ENCODE measurements at places on chromosomes 1 and 21.

DNA sequence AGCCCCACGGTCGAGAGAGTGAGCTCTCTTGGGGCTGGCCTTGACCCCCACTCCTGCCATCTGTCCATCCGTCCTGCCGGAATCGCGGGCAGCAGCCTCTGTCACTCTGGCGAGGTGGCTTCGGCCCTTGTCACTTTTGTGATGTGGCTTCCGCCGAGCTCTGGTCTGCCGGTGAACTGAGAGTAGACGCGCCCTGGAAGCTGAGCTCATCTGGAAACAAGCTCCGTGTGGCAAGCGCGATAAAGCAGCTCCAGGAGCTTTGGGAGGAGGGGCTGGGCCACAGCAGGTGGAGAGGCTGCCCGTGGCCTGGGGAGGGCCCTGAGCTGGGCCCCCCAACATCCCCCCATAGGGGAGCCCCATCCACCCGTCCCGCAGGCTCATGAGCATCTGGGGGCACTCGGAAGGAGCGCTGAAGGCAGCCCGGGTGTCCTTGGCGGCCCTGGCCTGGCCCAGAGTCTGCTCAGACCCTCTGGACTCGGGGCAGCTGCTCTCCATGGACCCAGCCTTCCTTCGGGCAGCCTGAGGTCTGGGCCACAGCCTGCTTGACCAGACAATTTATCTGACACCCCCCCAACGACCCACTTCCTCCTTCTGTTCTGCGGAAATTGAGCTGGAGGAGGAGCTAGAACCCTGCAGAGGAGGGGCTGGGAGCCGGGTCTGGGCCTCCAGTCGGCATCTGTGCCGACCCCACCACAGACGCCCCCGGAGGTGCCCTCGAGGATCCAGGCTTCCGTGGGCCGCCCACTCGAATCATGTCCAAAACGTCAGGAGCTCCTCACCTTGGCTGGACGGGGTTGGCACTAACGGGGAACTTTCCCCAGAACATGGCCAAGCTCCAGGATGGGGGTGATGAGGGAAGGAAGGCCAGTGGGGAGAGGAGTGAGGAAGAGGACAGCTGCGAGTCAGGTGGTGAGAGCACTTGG, 59.1 kb downstream of the SLC19A1 start:
- no peak for DNase-seq

DNA sequence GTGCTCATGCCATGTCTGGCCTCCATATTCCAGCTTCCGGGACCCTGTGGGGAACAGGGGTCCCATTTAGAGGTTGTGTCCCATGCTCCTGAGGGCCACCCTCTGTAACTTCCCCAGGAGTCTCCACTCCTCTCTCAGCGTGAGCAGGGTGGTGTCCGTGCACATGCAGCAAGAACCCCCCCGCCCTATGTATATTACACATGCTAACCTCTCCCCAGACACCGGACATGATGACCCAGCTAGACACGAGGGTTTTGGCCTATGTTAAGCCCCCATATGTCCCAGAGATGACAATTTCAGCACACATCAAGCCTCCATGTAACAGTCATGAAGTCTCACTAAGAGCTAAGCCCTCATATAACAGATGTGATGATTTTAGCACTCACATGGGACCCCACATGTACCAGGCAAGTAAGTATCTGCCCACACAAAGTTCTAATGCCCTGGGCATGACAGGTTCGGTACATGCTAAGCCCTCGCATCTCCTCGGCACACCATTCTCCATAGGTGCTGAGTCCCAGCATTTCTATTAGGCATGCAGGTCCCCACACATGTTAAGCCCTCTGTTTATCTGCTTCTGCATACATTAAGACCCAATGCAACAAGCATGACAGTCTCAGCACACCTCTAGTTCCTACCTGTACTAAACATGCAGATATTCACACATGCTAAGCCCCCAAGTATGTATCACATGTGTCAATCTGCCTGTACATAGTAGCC, 7.1 kb downstream of the FHL3 start:
- no peak for DNase-seq

GRCh38 chr1:105000793-105001192, 1251.1 kb downstream of the AMY1C start:
- no peak for DNase-seq

- DNase-seq = no peak
These were observed 16.4 kb downstream of the MPZL1 start for GRCh38 chr1:167738158-167738557.

DNA sequence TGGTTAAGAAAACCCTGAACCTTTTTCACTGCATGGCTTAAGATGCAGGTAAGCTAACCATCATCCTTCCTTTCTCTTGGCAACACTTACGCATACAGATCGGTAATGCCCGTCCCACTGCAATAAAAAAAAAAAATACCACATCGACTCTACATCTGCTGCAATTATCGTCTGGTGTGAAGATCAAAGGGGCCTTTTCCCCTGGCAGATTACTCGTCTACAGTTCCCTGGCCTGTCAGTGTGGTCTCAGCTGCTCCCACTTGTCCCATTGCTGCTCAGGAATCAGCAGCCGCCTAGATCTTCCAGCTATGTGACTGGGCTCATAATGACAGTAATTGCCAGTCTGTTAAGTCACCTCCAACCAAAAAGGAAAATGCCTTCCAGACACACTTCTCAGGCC, 133.1 kb downstream of the SETD4 start:
- no peak for DNase-seq

GRCh38 chr1:50419192-50419906, 3.9 kb downstream of the DMRTA2 start:
- DNase-seq = no peak

- no peak for DNase-seq
These were observed 238.7 kb upstream of the SNX7 start for GRCh38 chr1:98422816-98423215.

DNA sequence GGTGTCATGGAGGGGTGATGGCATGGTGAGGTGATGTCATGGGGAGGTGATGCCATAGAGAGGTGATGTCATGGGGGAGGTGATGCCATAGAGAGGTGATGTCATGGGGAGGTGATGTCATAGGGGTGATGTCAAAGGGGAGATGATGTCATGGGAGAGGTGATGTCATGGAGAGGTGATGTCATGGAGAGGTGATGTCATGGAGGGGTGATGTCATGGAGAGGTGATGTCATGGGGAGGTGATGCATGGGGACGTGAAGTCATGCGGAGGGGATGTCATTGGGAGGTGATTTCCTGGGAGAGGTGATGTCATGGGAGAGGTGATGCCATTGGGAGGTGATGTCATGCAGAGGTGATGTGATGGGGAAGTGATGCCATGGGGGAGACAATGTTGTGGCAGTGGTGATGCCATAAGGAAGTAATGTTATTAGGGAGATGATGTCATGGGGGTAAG, 92.1 kb upstream of the C1orf174 start:
- DNase-seq = no peak

DNA sequence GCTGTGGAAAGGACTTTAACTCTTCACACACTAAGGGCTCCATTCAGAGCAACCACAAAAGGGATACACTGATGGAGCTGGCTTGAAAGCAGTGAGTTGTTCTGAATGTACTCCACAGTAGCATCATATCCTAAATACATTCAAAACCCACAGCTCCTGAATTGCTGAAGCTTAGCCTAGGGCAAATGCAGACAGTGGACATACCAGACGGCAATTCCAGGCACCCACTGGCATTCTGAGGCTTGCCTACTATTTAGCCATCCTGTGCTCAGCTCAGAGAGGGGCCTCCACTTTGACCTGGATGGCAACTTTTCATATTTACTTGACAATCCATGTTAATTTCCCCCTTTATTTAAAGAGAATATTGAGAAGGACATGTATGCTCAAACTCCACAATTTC, 303.5 kb downstream of the NTNG1 start:
- DNase-seq = no peak

GRCh38 chr1:43340559-43340958, 2.9 kb downstream of the MPL start:
- DNase-seq = no peak

GRCh38 chr1:177448652-177449357, 278.0 kb downstream of the BRINP2 start:
- DNase-seq = no peak

DNA sequence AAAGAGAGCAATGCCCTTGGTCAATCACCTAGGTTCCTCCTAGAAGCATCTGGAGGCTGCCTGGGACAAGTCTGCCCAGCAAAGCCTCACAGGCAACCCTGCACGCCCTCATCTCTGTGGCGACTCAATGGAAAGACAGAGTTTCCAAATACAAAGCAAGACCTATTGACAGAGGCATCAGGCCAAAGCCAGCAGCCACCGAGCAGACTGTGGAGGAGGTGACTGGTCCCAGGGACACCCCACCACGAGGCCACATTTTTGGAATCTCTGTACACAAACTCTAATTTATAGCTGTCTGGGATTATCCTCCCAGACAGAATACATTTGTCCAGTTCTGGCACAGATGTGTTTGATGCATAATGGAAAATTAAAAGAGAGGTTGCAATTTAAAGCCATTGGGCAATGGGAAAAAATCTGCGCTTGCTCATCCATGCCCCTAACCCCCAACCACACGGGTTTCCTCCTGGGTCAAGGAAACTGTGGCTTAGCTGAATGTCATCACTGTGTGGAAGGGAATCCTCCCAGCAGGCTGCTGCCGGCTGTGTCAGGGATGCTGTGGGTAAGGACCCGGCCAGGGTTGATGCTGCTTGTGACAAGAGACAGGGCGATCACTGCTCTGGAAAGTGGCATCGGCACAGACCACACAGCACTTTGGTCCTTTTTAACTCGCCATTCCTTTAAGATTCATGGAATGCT, 14.3 kb downstream of the TSPAN2 start:
- no peak for DNase-seq

DNA sequence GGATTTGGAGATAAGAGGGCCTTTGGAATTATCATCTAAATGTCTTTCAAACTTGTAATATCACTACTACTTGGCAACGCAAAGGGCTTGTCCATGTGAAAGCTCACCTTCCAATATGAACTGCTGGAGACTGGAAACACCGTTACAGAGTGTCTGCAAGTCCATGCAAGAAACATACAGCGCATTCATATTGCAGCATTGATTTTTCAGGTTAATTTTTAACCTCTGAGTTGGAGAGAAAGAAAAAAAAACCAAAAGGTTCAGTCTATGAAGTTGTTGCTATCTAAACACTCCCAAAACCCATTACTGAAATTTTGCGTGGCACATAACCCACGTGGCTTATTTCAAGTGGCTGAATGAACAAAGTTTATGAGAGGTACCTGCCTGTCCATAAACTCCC, 23.8 kb downstream of the DAB1 start:
- no peak for DNase-seq

Data from NCI-H446 treated with DMSO at 0.1 percent for 48 hours (cell line).